Stromal cell of bone marrow (primary cell): ENCODE measurements at places on chromosomes 1 and 21.

DNA sequence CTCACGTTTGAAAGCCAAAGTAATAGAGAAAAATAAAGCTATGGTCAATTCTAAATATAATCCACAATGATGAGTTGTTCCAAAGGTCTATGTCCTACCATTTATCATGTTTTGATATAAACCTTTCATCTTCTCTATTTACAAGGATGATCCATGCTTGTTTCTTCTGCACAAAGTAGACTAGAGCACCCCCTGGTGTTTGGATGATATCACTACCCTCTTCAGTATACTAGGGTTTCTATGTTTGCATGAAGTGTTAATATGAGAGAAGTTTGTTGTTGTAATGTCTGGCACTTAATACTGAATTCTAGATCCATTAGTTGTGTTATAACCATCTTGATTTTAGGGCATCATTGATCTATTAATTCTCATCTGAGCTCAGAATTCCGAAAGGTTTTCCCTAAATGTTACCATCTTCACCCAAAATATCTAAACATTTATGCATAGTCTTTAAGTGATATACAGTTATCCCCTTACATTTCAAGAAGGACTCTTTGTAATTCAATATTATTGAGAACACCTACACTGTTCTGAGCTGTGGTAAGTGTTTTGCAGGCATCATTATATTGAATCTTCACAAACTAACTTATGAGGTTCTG lies 21.1 kb downstream of the CLDN8 start:
- DNase-seq, result no peak

DNA sequence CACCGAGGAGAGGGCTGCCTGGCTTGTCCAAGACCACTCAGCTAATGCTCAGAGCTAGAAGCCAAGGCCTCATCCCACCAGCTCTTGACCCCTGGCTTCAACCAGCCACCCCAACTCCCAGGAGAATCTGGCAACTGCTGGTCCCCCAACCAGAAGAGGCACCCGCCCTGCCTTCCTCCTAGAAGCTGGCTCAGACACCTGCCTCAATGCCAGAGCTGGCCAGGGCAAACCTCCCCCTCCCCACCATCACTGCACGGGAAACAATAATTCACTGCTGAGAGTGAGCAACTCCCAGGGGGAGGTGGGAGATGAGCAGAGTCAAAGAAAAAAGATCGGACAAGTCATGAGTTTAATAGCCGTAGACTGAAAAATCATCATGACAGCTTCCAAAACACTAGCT lies 3.3 kb downstream of the CHD5 start:
- DNase-seq, result no peak

GRCh38 chr1:158124034-158124433 lies 56.7 kb upstream of the CD1D start:
- no peak for DNase-seq

DNA sequence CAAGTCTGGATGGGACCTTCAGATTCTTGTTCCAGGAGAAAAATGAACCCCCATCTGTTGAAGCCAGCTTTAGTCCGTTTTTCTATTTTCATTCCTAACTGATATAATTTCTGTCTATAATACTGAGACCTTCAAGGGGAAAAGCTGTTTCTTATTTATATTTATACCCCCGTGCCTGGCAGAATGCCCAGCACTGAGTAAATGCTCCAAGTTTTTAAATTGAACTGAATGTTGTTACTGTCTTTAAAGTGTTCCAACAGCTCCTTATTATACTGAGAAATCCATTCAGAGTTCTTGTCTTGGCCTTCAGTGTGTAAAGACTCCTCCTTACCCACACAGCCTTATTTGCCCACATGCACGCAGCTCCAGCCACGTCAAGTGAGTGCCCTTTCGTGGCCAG lies 178.6 kb upstream of the HMGB4 start:
- no peak for DNase-seq

DNA sequence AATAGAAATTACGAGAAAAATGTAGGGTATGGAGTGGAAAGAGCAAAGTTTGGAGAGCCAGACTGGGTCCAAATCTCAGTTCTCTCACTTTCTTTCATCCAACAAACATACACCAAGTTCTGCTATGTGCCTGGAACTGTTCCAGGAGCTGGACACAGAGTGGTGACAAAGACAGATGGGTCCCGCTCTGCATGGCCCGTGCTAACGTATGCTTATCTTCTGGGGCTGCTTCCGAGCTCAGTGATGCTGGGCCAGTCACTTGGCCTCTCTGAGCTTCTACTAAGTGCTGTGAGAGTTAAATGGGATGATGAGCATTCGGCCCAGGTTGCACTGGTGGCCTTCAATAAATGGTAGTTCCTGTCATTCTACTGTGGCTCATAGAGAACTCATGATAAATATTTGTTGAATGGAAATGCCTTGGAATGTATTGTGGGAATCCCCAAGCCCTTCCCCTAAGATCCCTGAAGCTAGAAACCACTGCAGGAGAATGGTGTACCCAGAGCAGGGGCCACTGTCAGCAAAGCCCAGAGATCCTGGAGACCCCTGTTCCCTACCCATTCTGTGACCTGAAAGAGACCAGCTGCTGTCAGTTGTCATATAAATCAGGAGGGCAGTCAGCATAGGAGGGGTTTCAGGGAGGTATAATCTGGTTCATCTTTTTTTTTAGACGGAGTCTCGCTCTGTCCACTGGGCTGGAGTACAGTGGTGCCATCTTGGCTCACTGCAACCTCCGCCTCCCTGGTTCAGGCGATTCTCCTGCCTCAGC lies 3.8 kb downstream of the LEMD1 start:
- DNase-seq, result no peak
